Activated naive CD4-positive, alpha-beta T cell treated with anti-CD3 and anti-CD28 coated beads for 36 hours (primary cell): ENCODE measurements at places on chromosomes 11 and 22.
A peak's percentile ranks its signal among the peaks of the same experiment; 100 is the strongest.

GRCh38 chr22:39369186-39369585, 19.4 kb downstream of the SYNGR1 start:
- no peak for DNase-seq

- no peak for DNase-seq
These were observed 272.3 kb downstream of the GUCY1A2 start for GRCh38 chr11:106745941-106746340.

DNA sequence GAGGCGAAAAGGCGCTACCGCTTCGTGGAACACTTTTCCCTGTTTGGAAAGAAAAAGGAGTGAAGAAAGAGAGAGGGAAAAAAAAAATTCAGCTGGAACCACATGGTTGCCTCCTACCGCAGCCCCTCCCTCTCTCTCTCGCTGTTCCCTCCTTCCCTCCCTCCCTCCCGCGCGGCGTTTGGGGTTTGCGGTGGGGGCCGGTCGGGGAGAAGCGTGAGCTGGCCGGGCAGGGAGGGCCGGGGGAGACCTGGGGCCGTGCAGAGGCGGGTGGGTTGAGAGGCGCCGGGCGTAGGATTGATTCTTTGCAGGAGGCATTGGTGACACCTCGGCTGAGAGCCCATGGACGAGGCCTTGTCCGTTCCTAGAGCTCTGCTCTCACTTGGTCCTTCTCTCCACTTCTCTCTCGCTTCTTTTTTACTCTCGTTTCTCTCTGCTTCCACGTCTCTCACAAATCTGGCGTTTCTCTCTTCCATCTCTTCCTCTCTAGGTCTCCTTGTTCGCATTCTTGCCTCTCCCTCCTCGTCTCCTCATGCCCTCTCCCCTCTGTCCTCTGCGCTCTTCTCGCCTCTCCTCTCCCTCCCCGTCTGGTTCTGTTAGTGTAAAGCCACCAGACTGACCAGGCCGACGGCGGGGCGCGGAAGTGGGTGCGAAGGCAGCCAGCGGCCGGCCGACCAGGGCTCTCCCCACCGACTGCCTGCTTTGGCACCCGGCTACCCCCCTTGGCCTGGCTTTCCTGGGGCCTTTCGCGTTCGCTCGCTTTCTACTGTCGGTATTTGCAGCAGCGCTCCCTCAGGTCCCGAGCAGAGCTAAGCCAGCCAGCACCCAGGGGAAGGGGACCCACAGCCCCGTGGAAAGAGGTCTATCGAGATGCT, at the start of gene CLMP:
Gene CLMP, minus strand, starts transcription at position 61 of the 872 bp plus-strand sequence. CDS start 308 bp downstream, outside the sequence.
- peak; percentile 39 for DNase-seq

GRCh38 chr11:12114193-12115033, 4.0 kb downstream of the MICAL2 start:
- DNase-seq: no peak

DNA sequence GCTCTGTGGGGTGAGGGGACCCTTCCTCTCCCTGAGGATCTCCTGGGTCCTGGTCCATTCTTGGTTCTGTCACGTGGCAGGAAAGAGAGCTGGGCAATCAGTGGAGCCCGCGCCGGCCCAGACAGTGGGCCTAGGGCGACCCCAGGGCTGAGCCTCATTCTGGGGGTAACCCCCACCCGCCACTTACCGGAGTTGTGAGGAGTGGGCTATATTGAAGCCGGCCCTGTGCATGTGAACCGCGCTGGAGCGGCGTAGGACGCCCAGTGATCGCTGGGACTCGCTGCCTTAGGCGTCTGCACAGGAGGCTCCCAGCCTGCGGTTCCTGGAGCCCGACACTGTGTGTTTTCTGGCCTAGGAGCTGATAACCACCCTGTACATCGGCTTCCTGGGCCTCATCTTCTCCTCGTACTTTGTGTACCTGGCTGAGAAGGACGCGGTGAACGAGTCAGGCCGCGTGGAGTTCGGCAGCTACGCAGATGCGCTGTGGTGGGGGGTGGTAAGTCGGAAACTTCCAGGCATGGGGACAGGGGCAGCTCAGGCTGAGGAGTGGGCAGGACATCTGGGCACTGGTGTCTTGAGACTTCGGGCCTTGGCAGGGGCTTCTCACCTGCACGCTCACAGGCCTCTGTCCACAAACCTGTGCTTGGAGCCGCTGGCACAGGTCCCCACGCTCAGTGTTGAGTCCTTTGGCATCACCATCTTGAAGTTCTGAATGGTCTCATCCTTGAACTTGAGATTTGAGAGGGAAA, 127.1 kb downstream of the KCNQ1OT1 start:
- DNase-seq: no peak

DNA sequence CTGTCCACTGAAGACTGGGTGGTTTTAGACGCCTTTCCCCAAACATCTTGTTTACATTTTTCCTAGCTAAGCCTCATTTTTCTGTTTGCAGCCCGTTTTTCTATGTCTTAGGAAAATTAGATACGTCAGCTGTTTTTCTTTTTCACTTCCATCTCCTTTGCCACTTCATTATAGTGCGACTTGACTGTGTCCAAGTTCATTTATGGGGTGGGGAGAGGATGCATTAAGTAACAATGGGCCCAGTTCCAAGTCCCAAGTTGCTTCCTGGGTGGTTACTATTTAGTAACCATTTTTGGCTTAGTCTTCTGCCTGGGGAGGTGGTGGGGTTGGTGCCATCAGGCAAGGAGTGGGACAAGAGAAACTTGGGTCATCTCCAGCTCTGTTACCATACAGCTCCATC, 83.0 kb downstream of the TRAF6 start:
- no peak for DNase-seq

DNA sequence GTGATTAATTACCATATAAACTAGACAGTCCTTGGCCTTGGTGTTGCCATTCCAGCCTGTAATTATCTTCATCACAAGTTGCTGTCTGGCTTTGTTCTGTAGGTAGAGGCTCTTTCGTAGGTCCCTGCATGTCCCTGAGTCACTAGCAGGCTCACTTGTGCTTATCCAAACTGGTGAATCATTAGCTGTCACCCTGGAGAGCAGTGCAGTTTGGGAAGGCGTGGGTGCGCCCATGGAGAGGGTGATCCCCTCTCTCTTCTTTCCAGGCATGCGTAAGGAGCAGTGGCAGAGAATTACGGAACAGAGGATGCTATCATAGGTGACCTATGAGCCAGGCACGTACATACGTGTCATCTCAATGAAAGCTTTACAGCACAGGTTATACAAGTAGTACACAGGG, 11.0 kb upstream of the EHF start:
- DNase-seq: no peak

GRCh38 chr11:27228232-27228905, 134.6 kb downstream of the CCDC34 start:
- DNase-seq: no peak

DNA sequence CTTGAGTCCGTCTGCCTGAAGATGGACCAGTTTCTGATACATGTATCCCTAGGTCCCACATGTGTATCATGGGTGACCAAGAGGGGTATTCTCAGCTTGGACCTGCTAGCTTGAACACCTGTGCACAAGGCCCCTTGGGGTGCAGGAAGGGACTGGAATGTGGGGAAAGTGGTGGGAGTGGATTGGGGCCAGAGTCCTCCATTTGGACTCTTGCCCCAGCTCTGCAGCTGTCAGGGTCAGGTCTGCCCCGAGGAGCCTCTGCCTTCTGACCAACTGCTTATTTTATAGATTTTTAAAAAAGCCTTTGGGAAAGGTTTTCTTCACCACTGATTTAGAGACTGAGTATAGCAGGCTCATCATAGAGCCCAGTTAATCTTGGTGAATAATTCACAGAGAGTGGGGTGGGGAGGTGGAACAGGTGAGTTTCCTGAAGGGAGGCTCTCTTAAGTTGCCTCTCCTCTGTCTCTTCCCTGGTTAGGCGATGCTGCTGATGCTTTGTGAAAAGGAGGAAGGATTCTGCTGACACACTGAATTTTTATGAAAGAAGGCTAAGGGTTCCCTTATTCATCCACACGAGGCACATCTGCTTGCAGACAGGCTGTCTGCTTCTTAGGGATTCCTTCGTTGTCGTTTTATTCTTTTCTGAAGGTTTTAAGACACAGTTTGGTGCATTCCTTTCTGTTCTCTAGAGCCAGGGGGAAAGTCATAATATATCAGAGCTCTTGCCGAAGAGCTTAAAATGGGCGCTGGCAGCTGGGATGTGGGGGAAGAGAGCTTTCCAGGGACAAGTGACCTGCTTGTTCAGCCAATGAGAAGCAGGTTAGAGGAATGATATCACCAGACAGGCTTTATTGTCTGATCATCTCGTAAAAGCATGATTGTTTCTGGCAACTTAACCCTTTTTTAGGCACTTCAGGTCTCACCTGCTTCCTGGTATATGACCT, 19.9 kb downstream of the TRIM44 start:
- DNase-seq: no peak

DNA sequence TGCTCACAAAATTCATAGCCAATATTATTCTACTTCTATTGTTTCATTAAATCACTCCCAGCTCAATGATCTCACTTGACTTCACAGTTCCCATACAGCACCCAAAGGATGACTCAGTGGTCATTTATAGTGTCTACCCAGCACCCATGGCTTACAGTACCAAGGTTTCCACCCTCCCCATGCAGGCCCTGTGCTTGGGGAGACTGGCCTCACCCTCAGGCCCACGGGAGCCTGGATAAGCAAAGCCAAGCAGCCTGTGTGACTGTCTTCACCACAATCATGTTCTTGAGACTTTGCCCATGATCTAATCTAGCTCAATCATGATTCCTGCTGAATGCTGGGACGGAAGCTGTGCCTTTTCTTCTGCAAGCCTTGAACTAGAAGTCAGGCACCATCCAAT, 97.6 kb downstream of the SLC36A4 start:
- DNase-seq: no peak

DNA sequence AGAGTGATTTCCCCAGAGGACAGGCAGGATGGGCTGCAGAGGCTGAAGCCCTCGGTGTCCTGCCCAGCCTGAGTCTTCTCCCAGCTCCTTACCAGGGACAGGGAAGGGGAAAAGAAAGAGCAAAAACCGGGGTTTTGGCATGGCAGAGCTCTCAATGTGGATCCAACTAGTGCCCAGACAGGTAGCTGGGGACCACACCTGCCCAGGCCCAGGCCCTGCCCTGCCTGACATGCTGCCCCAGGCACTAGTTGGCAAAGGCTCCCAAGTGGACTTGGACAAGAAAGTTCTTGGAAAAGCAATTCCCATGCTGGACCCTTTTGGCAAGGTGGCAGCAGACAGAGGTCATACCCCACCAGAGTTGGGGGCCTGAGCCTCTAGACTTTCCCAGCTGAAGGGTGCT, 31.1 kb downstream of the NECTIN1 start:
- DNase-seq: no peak

GRCh38 chr11:116335891-116336290, 436.9 kb downstream of the BUD13 start:
- DNase-seq: no peak

DNA sequence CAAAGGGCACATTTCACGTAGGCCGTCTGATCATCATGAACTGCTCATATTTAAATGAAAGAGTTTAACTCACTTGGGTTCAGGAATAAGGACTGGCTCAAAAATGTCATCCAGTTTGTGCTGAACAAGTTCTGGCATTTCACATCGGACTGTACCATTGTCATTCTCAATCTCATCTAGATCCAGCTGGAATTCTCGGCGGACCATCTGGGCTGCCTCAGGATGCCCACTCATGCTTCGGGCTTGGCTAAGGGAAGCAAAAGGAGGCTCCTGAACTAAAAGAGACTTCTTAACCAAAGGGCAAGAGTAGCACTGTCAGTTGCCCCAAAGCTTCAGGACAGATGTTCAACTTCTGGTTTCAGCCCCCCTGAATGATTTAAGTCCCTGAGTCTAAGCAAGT, 40.2 kb downstream of the F2 start:
- DNase-seq: no peak

DNA sequence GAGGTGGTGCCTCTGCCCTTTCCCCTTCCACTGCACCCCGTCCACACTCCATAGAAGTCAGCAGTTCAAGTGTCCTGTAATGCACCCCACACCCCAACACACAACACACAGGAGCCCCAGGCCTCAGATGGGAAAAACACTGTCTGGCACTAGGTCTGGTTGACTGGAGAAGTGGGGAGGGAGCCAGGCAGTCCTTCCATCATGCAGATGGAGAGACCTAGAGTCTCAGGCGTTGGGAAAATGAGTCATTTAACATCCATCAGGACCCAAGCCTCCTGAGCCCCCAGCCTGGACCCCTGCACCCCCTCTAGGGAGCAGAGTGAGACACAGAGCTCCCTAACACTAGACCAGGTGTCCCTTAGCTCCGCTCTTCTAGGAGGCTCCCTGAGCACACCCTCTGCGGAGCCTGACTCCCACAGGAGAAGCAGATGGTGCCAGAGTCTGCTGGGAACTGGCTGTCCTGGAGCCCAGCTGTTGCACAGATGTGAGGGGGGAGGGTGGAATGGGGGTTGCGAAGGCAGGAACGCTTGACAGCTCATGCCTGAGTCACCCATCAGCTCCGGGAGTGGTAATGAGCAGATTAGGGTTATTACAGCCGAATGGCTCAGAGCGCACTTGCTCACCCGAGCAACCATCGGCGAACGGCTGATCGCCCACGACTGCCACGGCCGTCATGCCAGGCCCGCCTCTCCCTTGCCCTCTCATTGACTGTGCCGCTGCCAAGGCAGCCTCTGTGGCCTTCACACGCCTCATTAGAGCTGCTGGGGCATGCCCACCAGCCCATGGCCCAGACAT, 22.1 kb upstream of the SYT7 start:
- no peak for DNase-seq

GRCh38 chr11:115656041-115656440, 151.8 kb upstream of the CADM1 start:
- no peak for DNase-seq

- DNase-seq: peak; percentile 25
These were observed 22.8 kb downstream of the CREB3L1 start for GRCh38 chr11:46300270-46300669.

- DNase-seq: no peak
These were observed 204.2 kb upstream of the MTNR1B start for GRCh38 chr11:92765082-92765840.

GRCh38 chr22:27518531-27519340, 282.8 kb downstream of the MN1 start:
- DNase-seq: no peak

DNA sequence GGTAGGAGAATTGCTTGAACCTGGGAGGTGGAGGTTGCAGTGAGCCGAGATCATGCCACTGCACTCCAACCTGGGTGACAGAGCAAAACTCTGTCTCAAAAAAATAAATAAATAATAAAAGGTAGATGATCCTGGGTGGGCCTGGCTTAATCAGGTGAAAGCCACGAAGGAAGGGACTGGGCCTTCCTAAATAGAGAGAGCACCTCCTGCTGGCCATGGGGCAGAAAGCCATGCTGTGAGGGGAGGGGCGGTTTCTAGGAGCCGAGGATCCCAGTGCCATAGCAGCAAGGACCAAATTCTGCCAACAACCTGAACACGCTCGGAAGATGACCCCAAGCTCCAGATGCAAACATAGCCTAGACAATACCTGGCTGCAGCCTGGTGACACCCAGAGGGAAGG, 24.5 kb upstream of the DGKZ start:
- DNase-seq: peak; percentile 50

GRCh38 chr11:36165621-36166397, 123.4 kb downstream of the COMMD9 start:
- DNase-seq: no peak

- no peak for DNase-seq
These were observed 27.0 kb upstream of the SLC25A18 start for GRCh38 chr22:17536269-17536668.

GRCh38 chr11:71999362-71999761, 653 bp downstream of the IL18BP start:
- DNase-seq: no peak
